Choroid plexus epithelial cell (primary cell): ENCODE measurements at places on chromosomes 4 and X.

DNA sequence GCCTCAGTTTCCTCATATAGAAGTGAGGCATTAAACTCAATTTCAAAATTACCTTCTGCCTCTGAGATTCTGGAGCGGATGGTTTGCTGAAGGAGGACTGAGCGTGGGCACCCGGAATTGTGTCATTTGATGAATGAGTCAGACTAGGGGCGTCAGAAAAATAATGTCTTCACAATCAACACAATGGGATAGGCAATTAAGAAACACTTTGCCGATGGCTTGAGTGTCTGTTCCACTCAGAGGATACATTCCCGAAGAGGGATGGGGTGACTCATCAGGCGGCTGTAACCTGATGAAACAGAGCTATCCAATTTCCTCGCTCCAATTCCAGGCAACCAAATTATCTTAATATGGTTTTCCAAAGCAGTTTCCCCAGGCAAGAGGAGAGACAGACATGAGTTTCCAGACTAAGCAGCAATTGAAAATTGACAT, 1.2 kb upstream of the CHRNA9 start:
- DNase-seq = peak; percentile 75

DNA sequence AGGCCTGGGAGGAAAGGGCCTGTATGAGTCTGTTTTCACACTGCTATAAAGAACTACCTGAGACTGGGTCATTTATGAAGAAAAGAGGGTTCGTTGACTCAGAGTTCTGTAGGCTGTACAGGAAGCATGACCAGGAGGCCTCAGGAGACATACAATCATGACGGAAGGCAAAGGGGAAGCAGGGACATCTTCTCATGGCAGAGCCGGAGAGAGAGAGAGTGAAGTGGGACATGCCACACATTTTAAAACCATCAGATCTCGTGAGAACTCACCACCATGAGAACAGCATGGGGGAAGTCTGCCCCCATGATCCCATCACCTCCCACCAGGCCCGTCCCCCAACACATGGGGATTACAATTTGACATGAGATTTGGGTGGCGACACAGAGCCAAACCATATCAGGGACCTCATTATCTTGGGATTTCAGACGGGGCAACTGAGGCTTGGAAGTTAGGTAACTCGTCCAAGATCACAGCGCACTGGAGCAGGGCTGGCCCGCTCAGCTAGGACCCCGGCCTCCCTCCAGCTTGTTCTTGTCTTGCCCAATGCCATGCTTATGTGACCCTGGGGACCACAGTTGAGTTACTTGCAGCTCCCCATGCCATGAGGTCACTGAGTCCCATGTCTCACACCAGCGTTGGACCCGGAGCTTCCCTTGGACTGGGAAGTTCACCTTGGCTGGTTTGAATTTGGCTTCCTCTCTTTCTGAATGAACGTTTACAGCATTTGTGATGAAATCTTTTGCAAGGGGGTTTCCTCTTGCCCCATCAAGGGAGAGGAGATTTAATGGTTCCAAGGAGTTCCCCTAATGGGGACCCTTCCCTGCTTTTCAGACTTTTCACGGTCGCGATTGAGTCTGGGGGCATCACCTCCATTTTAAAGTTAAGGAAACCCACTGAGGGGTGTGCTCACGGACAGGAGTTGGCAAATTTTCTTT, 18.1 kb downstream of the HTRA3 start:
- DNase-seq = no peak

GRCh38 chr4:143374771-143375170, 38.1 kb downstream of the GAB1 start:
- DNase-seq = no peak

DNA sequence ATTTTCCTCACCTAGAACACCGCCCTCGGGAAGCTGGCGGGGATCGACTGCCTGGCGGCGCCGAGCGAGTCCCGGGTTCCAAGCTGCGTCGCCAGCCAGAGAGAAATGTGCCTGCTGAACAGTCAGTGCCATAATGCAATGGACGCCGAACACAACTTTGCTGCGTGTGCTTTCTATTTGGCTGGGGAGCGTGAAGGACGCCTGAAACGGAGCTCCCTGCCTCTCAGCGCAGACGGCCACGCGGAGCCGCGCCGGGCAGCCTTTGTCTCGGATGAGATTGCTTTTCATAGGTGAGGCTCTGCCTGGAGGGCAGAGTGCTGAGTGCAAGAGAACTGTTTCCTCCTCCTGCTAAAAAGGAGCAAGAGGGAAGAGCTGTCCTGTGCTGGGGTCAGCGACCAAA, 107.7 kb upstream of the BCOR start:
- no peak for DNase-seq

DNA sequence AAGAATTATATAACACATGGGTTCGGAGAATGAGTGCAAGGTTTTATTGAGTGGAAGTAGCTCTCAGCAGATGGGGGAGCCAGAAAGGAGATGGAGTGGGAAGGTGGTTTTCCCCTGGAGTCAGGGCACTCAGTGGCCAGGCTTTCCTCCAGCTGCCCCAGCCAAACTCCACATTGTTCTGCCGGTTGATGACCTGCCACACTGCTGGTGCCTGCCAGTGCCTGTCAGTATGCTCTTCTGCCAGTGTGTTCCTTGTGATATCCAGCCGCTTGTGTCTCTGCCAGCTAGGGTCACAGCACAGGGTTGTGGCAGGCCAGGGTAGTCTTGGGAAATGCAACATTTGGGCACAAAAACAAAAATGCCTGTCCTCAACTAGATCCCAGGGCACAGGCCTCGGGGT, 604.8 kb upstream of the TECRL start:
- no peak for DNase-seq

- peak; percentile 69 for DNase-seq
These were observed 81.2 kb downstream of the SPCS3 start for GRCh38 chr4:176400816-176401461.

- DNase-seq = peak; percentile 46
These were observed 43.8 kb upstream of the GPR173 start for GRCh38 chrX:53004811-53005210.

DNA sequence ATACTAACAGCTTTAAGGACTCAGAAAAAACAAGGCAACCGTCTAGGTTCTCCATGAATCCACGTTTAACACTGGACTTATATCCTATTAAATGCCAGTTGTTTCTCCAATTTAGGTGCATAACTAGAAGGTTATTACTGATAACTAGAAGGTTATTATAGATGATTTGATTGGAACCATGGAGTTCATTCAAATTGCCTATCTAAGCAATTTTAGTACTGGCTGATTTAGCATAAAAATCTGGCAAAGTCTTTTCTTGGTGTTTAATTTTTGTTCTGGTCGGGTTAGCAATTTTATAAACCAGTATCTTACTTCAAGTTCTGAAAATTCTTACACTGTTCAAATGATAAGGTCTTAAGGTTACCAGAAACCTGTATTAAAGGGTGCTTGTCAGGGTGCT, 672.8 kb upstream of the GNPDA2 start:
- no peak for DNase-seq

- no peak for DNase-seq
These were observed 20.3 kb downstream of the FGF13 start for GRCh38 chrX:138691186-138691585.

DNA sequence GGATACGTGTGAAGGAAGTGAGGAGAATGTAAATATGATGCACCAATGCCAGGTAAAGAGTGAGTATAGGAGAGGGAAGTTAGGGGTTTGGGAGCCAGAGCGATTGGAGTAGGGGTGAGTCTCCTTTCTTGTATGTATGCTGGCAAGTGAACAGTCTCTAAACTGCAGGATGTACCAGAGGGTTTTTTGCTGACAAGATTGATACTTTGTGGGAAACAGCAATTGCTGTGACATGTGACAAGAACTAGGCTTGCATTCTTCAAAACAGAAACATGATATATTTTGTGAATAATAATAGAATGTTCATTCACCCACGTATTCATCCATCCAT, 706 bp downstream of the CHIC1 start:
- peak; percentile 21 for DNase-seq

- no peak for DNase-seq
These were observed at the start of gene CFP for GRCh38 chrX:47629419-47630200. Gene CFP (minus strand): TSS chrX:47629930. CDS start chrX:47629844, 86 bp downstream.

DNA sequence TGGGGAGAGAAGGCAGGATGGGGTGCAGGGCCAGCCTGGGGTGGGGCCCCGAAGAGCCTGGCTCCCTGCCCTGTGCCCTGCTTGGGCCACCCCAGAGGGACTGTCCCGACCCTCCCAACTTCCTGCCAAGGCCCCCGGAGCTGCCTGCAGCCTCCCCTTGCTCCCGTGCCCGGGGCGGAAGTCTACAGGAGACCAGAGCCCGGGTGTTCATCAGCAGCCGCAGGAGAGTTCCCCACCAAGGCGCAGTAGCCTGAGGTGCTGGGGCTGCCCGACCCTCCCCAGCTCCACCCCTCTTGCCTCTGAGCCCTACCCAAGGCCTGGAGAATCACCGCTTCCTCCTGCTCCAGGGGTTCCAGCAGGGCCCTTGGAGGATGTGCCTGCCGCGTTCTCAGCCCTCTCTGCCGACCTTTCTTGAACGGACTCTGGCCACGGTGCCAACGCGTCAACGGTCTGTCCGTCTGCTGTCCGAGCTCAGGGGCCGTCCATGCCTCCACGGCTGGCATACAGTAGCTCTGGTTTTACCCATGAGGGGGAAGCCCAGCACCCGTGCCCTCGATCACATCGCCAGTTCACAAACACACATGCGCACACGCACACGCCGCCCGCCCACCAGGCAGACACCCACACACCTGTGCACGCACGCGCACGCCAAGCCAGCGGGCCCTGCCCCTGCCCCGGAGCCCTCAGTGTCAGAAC, 36.0 kb upstream of the SPON2 start:
- peak; percentile 27 for DNase-seq

- no peak for DNase-seq
These were observed 125.4 kb upstream of the EOLA2 start for GRCh38 chrX:150063674-150064073.

DNA sequence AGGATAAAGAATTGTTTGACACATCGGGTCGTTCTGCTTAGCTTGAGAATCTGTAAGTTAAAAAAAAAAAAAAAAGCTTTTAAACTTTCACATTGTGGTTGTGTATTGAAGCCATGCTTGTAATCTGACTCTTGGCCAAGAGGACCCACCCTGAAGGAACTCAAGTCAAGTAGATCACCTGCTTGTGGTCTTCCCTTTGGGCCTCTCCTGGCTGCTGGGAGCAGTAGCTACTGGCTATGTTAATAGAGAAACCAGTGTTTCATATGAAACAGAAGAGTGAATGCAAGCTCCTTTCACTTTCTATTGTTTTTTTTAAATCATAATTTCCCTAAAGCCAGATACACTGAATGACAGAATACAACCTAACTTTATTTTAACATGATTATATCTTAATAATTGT, 402.4 kb upstream of the NDST4 start:
- DNase-seq = no peak

GRCh38 chr4:180850318-180850940, 1392.8 kb upstream of the TENM3 start:
- no peak for DNase-seq

GRCh38 chrX:109399831-109400230, 82.1 kb downstream of the GUCY2F start:
- no peak for DNase-seq

DNA sequence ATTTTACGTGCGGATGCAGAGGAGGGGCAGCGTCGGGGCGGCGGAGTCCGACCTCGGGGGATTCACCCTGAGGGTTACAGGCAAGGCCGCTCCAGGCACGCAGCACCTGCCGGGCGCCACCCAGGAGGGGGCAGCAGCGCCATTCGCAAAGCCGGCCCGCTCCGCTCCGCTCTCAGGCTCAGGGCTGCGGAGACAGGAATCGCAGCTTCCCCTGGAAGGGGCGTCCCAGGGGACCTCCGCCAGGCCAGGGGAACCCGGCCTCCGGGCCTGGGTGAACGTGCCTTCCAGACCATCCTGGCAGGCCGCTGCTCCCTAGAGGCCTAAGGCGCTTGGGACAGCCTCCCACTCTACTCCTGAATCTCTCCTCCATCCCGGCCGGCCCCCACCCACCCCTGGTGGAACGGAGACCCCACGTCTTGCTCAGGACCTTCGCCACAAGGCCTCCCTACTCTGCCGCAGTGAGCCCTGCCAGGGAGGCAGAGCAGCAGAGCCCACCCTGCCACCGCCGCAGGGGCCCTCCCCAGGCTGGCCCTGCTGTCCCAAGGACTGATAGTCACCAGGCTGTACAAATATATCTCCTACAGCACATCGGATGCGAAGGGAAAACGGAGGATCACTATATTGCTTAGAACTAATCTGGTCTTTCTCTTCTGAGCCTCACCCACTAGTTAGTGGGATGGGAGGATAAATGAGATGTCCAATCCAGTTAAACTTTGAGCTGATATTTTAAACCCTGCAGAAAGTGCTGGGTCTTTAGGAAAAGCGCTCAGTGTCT, 115.0 kb downstream of the SMIM20 start:
- DNase-seq = peak; percentile 61

DNA sequence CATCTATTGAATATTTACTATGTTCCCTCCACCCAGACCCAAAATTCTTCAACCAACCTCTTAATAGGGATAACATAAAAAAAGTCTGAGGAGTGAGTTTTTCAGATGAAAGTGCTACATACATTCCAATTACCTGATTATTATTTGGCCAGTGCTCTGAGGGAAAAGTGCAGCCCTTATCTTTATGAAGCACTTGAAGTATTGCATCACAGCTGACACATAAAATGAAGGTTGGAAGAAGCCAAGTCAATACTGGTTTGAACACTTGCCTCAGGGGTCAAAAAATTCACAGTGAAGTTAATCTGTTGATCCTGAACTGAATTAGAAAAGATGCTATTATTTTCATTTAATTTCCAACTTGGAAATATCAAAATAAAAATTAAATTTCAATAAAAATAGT, 498.9 kb downstream of the INPP4B start:
- DNase-seq = peak; percentile 53

- no peak for DNase-seq
These were observed 44.8 kb downstream of the MOB1B start for GRCh38 chr4:70946939-70947338.

DNA sequence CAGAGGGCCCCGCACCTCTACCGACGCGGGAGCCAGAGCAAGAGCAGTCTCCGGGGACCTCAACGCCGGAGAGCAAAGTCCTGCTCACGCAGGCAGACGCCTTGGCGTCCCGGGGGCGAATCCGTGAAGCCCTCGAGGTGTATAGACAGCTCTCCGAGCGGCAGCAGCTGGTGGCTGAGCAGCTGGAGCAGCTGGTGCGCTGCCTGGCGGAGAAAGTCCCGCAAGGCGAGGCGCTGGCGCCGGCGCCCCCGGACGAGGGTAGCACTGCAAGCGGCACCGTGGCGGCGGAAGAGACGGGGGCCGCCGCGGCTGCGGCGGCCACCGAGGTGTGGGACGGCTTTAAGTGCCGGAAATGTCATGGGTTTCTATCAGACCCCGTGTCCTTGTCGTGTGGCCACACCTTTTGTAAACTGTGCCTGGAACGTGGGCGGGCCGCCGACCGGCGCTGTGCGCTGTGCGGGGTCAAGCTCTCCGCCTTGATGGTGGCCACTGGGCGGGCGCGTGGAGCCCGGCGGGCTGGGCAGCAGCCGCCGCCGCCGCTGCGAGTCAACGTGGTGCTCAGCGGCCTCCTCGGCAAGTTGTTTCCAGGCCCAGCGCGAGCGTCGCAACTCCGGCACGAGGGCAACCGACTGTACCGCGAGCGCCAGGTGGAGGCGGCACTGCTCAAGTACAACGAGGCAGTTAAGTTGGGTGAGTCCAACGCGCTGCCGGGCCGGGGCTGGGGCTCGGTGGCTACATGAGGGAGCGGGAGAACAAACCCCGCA, 672 bp downstream of the LONRF3 start:
- DNase-seq = no peak
